ENCODE measurements at places on chromosomes 11 and 22.

DNA sequence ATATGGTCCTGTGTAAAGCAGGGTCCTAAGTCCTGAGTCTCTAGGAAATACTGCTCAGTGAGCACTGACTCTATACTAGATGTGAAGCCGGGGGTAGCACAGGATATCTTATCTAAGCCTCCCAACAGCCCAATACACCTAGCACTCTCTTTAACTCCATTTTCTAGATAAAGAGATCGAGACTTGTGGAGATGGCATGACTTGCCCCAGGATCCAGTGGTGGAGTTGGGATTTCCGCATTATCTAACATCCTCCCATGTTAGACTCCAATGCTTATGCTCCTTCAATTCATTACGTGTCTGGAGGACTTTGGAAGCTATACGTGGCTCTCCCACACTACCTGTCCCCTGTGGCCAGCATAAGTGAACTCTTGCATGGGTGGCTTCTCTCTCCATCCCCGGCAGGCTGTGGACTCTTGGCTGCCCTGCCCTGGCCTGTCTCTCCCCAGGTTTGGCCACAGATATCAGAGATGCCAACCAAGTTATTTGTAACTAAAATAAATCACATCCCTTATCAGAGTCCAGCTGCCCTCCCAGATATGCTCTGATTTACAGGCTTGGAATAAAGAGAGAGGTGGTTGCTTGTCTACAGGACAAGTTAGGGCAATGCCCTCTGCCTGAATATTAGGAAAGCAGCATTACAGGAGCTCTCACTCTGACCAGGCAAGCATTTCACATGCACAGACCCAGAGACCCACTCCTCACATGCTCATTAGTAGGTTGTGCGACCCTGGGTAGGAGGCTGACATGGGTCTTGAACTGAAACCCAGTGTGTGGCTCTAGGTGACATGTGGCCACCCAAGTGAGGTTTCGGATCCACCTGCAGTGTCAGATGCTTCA, 4.5 kb downstream of the CD44 start:
- DNase-seq: no peak

- DNase-seq: no peak
Measured at GRCh38 chr11:122050021-122050690, 65.9 kb downstream of the BLID start.

GRCh38 chr11:83617671-83618070, 331.5 kb upstream of the CCDC90B start:
- DNase-seq: no peak

DNA sequence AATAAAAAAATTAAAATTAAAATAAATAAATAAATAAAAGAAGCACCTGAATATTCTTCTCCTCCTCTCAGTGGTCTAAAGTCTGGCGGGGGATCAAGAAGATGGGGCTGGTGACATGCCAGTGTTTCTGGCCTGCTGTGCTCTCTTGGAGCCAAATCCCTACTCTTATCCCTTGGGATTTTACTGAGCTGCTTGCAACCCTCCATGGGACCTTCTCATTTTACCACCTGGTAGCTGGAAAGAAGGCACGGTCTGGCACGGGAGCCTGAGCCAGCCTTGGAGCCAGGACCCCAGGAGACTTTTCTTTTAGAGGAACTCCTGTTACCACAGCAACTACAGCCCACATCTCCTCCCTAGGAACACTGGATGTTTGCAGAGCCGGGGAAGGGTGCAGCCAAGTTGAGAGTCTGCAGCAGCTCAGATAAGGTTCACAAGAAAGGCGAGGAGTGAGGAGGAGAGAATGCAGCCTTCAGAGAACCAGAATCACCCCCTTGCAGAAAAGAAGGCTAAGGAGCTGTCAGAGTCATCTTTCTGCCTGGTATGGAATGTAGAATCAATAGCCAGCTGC, 21.4 kb downstream of the CD6 start:
- DNase-seq: no peak

Data from astrocyte of the cerebellum (primary cell).